ENCODE measurements at places on chromosomes 13 and 19.

DNA sequence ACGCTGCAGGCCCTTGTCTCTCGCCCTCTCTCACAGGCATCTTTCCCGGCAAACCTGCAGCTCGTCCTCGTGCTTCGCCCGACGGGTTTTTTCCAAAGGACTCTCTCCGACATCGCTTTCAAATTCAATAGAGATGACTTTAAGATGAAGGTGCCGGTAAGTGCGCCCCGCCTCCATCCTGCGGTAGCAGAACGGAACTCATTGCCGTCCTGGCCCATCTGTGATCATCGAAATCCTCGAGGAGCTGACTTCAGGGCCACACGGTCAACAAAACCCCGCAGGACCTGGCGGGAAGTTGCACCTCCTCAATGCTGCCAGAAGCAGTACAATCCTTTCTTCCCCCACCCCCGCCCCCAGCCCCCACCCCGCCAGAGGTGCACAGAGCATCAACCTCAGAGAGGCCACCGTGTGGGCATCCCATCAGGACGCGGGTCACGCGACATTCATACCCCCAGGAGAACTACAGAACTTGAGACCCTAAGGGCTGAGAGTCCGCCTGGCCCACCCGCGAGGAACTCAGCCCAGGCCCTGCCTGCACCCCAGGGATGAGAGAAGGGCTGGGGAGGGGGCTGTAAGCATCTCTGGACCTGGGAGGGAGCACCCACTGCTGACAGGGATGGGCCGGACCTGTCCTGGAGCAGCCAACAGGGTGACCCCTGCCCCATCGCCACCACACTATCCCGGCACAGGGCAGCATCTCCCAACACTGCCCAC lies 44.9 kb upstream of the F7 start:
- DNase-seq = no peak

GRCh38 chr13:105611424-105611823 lies 924.0 kb downstream of the EFNB2 start:
- DNase-seq = no peak

DNA sequence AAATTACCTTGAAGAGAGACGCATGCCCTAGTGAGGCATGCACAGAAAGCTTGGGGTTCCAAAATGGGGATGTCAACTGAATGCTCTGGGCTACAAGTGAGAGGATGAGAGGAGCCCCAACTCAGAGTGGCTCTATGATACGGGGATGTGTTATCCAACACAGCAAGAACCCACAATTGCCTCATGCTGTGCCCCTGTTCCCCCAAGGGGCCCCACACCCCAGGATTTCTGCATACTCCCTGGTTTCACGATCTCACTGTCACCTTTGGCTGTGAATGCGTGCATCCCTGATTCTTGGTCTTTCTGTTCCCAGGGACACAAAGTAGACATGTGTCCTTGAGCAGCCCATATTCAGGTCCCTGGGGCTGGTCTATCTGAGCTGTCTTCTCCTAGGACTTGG lies 29.3 kb downstream of the WDR88 start:
- DNase-seq = no peak

DNA sequence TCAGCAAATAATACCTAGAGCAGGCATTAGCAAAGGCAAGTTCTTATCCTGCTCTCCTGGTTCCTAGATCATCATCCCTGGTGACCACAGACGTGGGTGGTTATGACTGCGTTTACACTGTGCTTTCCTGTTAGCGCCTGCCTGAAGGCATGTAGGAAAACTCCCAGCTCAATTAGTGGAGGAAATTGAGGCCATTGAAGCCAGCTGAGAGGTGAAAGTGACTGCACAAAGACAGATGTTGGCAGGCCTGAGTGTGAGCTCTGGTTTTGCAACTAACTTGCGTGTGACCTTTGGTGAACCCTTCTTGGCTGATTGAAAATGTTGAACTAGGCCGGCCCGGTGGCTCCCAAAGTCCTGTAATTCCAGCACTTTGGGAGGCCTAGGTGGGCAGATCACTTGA lies 17.5 kb upstream of the NWD1 start:
- no peak for DNase-seq

GRCh38 chr13:42011601-42012350 lies 36.7 kb upstream of the DGKH start:
- DNase-seq = peak; percentile 14

DNA sequence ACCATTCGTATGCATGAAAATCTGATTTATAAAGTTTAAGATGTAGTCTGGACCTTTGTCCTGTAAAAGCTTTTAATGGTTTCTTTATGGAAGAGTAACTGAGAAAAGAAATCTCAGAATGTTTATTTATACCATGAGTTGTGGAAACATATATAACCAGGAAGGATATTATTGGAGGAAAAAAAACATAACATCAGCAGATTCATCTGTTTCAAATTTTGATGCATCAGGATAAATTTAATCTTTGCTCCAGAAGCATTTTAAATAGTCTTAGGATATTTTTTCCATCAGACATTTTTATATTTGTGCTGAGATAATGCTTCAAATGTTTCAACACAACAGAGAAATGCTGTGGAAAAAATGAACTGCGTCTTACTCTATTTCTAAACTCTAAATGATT lies 31.2 kb upstream of the CSNK1A1L start:
- no peak for DNase-seq

All from K562 (cell line).